ENCODE measurements at places on chromosomes 2 and 18. TPM values are rescaled to one million over a fixed set of nuclear protein-coding genes. Genes with fewer than 3 reads are reported as not detected.

- H3K27me3 ChIP-seq = no peaks in the 10 kb centered on the region
- H3K4me1 ChIP-seq = no peaks in the 10 kb centered on the region
- no peak overlapping the region for H3K4me3 ChIP-seq
Observed at GRCh38 chr2:31203916-31204315, 13.4 kb downstream of the CAPN14 start.

SRD5A2 gene
- total RNA-seq = 0.33 TPM

IL36RN gene
- total RNA-seq = not detected

ZNF236 gene
- total RNA-seq = 28.2 TPM

HK2 gene
- total RNA-seq = 39.2 TPM

Measured in breast epithelium (tissue), 4 donors.